Dermis blood vessel endothelial cell (primary cell): ENCODE measurements at places on chromosomes 4 and X.

DNA sequence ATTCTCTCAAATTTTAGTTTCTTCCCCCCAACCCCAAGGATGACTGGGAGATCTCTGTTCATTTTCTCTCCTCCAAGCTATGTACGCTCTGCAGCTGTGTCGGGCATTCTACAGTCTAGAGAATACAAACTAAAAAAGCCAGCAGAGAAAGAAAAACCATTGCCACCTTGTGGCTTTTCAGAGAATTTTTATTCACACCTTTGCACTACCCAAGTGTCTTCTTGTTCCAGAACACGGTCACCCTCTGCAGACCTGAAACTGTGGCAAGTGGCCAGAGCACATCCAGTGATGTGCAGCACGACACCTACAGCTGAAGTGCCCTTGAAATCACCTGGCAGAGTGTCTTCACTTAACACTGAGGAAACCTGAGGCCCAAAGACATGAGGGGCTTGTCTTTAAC, 68.6 kb downstream of the CHST7 start:
- peak; percentile 65 for DNase-seq

GRCh38 chr4:69493515-69493914, 2.2 kb downstream of the UGT2B4 start:
- no peak for DNase-seq

GRCh38 chr4:115357776-115358175, 244.4 kb upstream of the NDST4 start:
- DNase-seq, result no peak

- no peak for DNase-seq
Measured at GRCh38 chr4:128924951-128925350, 115.5 kb downstream of the JADE1 start.

GRCh38 chrX:123487236-123487635, 245.6 kb downstream of the THOC2 start:
- DNase-seq, result no peak

DNA sequence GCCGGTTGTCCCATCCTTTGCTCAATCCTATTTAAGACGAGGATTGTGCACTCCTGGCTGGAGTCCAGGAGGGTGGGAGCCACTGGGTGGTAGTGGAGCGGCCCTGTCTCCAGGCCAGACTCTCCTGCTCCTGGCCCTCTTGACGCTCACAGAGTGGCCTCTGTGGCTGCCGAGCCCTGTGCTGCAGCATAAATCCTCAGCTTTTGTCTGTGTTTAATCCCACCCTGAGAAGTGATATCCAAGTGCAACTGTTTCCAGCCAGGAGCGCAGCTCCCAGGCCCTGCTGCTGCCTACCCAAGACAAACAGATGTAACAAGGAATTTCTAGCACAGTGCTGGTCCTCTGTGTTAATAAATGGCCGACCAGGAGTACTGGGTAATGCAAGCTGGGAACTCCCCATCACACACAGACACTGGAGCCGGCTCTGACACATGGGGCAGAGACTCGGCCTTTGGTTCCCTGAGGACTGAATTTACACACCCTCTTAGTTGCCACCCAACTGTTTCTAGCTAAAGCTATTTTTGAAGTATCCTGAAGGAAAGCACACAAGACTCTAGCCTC, 85.3 kb downstream of the GATB start:
- no peak for DNase-seq

DNA sequence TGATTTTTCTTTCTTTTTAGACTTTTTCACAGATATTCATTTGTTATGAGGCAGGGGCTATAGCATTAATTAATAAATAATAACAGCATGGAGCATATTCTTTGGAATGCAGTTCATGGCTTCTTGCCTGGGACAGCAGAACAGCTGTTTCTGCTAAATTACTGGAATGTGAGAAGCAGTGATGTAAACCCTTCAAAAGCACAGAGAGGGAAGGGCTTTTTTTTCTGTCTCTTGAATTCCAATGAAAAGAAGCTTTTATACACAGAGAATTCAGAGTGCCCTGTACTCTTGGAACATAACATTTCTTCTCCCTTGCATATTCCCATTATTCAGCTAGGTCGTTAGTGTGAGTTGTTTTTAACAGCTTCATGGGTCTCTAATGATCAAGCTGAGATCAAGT, 28.5 kb upstream of the ANK2 start:
- no peak for DNase-seq

GRCh38 chrX:82335772-82336171, 1133.9 kb downstream of the SH3BGRL start:
- DNase-seq, result no peak

GRCh38 chr4:73847526-73848182, 5.4 kb upstream of the PF4V1 start:
- no peak for DNase-seq

DNA sequence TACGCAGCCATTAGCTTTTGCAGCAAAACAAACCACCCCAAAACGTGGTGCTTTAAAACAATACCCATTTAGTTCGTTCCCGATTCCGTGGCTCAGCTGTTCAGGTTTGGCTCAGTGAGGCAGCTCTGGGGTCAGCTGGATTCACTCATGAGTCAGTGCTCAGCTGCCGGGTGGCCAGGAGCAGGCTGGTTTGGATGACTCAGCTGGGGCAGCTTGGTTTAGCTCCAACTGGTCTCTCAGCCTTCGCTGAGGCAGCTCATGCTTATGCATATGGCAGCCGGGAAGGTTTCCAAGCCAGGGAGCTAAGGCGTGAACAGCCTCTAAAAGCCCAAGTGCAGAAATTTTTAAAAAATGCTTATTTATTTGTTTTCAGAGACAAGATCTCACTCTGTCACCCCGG, 13.3 kb upstream of the CD99 start:
- DNase-seq, result peak; percentile 94

DNA sequence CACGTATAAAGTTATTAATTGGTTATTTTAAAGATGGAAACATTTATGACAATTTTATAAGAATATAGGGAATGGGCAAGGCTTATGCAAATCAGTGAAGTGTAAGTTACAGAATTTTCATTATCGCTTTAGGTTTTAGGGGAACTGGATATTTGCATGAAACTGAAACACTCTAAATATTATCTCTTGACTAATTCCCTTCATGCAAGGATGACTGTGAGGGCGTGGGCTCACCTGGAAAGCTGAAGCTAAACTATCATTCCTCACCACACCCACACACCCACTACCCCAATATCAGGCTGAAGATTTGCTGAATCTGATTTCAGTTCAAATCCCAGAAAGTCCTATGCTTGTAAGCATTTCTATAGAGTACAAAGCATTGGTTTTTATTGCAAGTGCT, 81.7 kb upstream of the ARHGAP24 start:
- DNase-seq, result no peak

DNA sequence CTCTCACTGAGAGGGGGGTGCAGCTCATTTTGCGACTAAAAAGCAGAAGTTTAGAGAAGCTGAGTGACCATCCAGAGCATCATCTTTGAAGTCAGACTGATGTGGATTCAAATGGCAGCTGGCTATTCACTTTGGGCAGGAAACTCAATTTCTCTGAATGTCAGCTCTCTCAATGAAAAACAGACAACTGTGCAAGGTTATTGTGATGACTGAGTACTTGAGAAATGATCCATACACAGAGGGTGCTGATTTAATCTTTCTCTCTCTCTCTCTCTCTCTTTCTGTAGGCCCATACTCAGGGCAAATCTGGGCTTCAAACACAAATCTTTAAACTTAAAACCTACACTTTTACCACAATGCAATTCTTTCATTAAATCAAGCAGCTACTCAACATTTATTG, 185.8 kb upstream of the SLIT2 start:
- DNase-seq, result no peak

DNA sequence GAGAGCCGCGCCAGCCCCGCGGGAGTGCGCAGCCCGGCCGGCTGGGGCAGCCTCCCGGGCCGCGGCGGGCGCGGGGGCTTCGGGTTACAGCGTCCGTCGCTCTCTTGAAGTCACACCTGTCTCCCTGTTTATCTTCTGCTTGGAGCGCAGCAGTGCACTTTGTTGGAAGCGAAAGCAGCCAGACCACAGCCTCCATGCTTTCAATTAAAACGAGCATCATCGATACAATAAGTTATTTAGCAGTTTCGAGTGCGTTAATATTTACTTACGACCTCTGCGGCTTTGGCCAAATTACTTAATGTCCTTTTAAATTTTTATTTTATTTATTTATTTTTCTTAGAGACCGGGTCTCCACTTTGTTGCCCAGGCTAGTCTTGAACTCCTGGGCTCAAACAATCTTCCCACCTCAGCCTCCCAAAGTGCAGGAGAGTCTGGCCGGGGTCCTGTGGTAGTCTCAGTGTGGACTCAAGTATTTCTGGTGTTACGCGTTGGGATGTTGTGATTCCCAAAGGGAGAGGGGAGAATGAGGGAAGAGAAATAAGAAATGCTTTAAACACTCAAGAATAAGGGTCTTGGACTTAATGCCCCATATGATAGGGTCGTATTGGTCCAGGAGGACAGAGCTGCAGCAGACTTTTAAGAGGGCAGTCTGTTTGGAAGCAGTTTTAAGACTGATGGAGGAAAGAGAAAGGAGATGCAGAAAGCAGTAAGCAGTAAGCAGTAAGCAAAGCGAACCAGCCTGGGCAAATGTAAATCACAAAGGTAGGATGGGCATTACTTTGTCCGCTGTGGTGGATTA, 504 bp upstream of the PDLIM3 start:
- peak; percentile 7 for DNase-seq

DNA sequence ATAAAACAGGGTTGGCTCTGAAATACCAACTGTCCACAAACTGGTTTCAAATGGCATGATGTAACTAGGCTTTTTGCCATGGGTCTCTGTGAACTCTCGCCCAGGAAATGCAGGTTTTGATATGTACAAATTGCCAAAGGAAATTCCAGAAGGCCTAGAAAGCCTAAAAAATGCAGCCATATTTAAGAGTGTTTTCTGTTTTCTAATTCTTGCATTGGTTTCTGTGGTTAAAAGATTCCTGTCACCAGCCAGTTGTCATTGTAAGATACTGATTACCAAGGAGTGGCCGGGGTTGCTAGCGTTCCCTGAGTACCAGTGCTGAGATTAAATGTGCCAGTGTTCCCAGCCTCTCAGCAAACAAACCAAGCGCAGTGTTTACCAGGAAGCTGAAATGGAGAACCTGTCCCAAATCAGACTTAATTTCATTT, 53.9 kb upstream of the SORBS2 start:
- no peak for DNase-seq

GRCh38 chr4:159607809-159608208, 504.9 kb downstream of the RAPGEF2 start:
- DNase-seq, result no peak

- DNase-seq, result no peak
Measured at GRCh38 chr4:182169987-182170386, 73.2 kb upstream of the TENM3 start.

GRCh38 chr4:128863312-128864075, 54.0 kb downstream of the JADE1 start:
- DNase-seq, result peak; percentile 93

GRCh38 chr4:27701606-27702005, 841.0 kb downstream of the STIM2 start:
- DNase-seq, result no peak

- peak; percentile 74 for DNase-seq
Measured at GRCh38 chrX:149512225-149512885, 7.2 kb upstream of the IDS start.

DNA sequence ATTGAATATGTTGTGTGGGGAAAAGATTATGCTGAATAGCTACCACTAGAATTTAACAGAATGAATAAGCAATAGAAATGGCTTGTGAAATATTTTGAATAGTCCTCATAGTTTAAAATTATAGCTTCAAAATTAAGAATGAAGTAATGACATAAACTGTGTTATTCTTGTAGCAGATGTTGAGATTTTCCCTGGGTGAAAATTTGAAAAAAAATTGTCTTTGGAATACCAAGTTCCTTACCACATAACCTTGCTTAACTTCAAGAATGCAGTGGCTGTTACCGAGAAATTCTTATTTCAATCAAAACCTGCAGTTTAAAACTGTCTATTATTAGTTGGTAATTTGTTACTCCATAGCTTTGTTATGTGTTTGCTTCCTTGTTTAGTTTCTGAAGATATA, 1268.6 kb downstream of the RAPGEF2 start:
- no peak for DNase-seq

DNA sequence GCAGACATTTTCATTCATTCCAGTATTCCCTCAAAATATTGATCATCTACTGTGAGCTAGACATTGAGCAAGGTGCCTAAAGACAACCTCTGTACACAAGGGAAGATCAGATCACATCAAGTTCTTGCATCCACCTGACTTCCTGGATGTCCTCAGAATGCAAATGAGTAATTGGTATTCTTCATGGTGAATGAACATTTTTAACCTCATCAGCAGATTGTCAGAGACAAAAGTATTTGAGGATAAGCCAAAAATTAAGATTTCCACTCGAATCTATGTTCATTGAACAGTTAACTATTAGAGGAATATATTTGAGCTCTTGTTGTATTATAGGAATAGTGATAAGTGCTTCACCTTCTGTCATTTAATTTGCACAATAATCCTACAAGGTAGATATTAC, 1.3 kb downstream of the SMARCAD1 start:
- DNase-seq, result no peak
